ENCODE measurements at places on chromosomes 5 and 9.

- DNase-seq: no peak
These were observed at the start of gene IRX1 for GRCh38 chr5:3595006-3595961. Gene IRX1, plus strand, starts transcription at chr5:3595832. Its CDS starts 274 bp downstream, at chr5:3596106.

DNA sequence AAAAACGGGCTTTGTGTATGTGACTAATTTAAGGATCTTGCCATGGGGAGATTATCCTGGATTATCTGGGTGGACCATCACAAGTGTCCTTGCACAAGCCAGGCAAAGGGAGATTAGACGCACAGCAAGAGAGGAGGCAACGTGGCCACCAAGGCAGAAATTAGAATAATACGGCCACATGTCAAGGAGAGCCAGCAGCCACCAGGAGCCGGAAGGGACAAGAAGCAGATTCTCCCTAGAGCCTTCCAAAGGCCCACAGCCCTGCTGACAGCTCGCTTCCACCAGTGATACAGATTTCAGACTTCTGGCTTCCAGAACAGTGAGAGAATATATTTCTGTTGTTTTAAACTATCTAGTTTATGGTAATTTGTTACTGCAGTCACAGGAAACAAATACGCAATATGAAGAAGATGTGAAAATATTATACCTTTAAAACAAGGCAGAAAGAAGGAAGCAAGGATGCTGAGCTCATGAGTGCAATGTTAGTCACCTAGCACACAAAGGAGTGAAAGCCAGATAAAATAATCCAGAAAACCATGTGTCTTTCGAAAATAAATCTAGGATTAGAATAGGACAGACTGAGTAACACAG lies 28.7 kb upstream of the F2RL1 start:
- DNase-seq: no peak

DNA sequence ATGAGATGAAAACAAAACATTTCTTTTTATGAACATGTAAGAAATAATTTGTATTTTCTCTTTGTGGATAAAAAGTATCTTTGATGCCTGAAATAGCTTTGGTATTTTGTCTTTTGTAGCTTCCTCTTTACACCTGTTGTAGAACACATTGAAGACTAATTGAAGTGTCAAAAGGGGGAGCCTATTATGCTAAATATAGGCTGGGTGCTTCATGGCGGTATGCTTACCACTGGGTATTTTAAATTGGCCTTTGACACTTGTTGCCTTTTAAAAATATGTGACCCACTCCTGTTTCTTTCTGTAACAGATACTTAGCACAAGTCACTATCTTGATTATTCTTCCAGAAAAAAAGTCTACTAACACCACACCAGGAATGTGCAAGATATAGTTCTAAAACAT lies 226.4 kb downstream of the KIAA0825 start:
- no peak for DNase-seq

- no peak for DNase-seq
These were observed 56.2 kb downstream of the TMOD1 start for GRCh38 chr9:97557606-97558095.

DNA sequence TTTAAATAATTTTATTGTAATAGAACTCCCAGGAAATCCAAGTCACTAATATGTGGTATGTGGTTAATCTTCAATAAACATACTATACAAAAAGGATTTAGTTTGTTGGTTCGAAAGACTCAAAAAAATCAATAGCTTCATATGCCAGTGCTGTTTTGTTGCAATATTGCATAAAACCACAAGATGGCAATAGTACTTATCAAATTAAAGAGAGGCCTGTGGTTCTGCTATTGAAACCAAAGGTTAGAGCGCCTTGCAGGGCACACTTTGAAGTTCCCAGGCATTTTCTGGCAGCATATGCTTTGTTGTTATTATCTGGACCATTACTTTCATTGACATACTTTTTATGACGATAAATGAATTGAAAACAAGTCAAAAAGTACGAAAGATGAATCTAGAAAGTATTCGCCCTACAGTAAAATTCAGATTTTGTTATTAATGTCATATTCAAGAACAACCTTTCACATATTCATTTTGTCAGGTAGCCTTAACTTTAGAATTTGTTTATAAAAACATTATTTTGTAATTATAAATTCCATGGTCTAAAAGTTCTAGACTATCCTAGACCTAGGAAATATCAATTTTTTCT lies 316.3 kb downstream of the MCTP1 start:
- DNase-seq: no peak

- no peak for DNase-seq
These were observed 6.3 kb upstream of the TNFSF15 start for GRCh38 chr9:114811966-114812636.

DNA sequence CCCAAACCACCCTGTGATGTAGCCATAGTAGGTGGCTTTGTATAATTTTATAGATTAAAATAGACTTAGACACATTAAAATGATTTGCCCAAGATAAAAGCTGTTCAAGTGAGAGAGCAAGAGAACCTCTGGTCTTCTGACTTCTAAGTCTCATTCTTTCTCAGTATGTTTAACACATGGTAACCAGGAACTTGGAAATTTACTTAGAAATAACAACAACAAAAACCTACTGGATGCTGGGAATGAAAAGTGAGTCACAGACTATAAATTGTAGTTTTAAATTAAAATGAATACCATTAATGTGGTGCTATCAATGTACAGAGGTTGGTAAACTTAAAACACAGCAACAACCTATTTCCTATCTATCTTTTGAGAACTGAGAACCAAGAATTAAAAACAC lies 30.4 kb downstream of the HMGCR start:
- DNase-seq: no peak

- DNase-seq: no peak
These were observed 18.1 kb downstream of the ZBTB5 start for GRCh38 chr9:37447111-37447510.

GRCh38 chr5:5231576-5231975 lies 91.4 kb downstream of the ADAMTS16 start:
- no peak for DNase-seq

DNA sequence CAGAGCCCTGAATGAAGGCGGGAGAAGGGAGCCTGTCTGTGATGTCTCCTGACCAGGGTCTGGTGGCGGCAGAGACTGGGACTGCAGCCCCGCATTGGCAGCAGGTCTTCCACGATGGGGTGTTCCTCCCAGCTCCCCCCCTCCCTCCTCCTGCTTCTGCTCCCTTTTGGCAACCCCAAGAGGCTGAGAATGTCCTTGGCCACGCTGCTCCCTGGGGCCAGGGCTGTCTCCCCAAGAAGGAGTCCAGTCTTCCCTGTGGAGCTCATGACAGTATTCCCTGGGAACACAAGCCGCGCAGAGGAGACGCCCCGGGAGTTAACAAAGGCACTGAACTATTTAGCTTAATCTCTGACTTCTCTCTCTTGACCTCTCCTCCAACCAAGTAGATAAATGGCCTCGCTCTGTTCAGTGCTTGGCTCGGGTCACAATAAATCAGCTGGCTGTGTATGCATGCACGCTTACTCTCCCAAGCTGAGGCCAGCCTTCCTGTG lies 84.0 kb upstream of the NEURL1B start:
- DNase-seq: no peak

- DNase-seq: no peak
These were observed at the start of gene C1QTNF3 for GRCh38 chr5:34043099-34043876. Gene C1QTNF3, minus strand, starts transcription at chr5:34043213. Its CDS starts 88 bp downstream, at chr5:34043125.

DNA sequence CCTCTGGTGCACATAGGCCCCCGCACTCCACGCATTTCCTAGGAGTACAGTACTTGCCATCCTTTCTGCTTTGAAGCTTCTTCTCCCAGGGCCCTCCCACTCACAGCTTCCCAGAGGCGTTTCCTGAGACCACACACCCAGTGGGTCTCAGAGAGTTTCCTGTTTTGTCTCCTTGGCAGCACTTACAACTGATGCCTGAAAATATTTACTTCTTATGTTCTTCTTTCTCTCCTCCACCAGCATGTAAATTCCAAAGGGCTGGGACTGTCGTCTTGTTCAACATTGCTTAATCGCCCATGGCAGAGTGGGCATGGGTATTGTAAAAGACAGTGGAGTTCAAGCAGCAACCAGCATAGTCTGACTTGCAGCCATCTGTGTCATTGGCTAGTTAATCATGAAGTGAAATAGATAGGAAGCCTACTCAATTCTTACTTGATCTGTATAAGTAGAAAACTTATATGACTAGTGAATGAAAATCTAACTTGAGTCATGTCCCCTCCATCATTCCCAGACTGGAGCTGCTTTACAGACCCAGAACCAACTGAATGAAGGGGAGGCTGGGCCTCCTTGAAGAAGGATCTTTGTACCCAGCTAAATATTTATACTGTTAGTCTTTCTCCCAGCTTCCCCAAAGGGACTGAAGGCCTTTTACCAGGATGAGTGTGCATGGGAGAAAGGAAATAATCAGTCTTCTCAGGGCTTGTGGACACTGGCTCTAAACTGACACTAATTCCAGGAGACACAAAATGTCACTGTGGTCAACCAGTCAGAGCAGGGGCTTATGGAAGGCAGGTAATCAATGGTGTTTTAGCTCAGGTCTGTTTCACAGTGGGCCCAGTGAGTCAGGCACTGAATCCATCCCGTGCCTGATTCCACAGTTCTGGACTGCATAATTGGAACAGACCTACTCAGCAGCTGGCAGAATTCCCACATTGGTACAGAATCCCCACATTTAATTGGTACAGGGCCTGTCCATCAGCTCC lies 116.4 kb downstream of the SV2C start:
- DNase-seq: no peak

- DNase-seq: no peak
These were observed 3.2 kb downstream of the ZNF366 start for GRCh38 chr5:72503888-72504491.

DNA sequence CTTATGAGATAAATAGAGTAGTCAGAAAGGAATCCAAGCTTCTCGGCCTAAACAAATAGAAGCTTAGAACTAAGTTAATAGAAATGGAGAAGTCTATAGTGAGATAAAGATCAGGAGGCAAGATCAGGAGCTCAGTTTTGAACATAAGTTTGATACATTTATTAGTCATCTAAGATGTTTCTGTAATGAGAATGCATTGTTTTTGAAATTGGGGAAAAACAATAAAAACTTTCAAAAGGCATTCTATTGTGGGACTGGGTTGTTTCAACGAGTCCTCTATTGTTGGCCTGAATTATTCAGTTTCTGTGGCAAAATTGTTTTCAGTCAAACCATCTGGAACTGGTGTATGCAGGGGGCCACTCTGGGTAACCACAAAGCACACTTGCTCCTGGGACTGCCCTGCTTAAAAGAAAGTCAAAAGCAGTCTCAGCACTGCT lies 181.0 kb upstream of the CLINT1 start:
- DNase-seq: no peak

DNA sequence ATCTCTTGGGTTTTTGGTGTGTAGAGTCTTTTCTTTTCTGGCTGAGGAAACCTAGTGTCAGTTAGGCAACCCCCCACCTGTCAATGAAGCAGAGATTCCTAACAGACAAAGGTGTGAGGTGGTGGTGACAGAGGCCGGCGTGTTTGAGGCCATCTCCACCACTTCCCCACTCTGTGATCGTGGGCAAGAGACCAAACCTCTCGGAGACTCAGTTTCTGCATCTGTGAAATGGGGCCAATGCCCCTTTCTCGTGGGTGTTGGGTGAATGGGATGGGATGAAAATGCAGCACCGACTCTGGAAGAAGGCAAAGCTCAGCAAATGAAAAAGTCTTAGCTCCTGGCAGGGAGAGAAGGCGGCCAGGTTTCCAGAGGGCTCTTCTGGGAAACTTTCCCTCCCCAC lies 807 bp downstream of the FAM163B start:
- no peak for DNase-seq

DNA sequence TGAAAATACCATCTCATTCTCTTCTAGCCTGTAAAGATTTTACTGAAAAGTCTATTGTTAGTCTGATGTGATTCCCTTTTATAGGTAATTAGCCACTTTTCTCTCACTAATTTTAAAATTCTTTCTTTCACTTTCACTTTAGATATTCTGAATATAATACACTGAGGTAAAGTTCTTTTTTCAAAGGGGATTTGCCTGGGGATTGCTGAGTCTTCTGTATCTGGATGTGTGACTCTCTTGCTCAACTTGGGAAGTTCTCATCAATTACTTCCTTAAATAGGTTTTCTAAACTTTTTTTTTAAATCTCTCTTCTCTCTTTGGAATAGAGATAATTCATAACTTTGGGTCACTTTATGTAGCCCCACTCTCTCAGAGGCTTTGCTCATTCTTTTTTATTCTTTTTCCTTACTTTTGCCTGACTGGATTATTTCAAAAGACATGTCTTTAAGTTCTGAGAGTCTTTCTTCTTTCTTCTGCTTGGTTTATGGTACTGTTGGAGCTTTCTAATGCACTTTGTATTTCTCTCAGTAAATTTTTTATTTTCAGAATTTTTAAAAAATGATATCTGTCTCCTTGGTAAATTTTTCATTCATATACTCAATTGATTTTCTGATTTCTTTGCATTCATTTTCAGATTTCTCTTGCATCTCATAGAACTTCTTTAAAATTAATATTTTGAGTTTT lies 55.9 kb upstream of the IL12B start:
- DNase-seq: no peak

GRCh38 chr5:180173875-180174586 lies 35.0 kb downstream of the RASGEF1C start:
- DNase-seq: no peak

DNA sequence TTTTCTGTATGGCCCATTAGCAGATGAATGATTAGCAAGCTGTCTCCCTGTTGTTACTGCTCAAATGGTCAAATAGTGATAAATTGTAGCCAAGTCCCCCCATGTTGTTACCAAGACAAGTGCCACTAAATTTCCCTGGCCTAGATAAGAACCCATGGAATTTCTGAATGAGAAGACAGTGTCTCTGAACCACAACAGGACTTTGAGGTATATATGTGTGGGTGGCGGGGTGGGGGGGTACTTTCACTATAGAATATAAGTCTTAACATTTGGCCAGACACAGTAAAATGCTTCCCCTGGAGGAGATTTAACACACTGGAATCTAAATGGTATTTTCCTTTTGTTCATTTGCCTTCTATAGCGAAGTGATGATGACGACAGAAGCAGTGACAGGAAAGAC lies 28.7 kb downstream of the XPA start:
- DNase-seq: no peak

GRCh38 chr9:115757461-115757860 lies 396.1 kb upstream of the PAPPA start:
- no peak for DNase-seq

DNA sequence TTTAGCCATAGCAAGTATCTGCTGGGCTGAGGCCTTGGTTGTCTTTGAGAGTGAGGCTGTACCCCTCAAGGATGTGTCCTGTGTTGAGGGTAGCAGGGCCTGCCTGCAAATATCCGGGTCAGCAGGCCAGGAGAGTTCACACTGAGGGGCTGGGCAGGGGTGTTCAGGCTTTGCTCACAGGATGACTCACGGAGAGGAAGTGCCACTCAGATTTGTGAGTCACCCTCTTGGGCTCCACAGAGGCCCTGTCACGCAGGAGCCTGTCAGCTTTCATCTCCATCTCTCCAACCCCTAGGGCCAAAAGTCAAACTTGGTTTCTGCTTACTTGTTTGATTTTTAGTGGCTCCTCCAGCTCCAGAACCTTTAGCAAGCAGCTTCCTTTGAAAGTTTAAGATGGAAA lies 211.5 kb downstream of the SEC61B start:
- no peak for DNase-seq

- no peak for DNase-seq
These were observed 350.5 kb upstream of the DAB2 start for GRCh38 chr5:39775086-39775796.

GRCh38 chr5:157506981-157507780 lies 47.2 kb downstream of the NIPAL4 start:
- DNase-seq: no peak
